GM04504 (cell line): ENCODE measurements at places on chromosomes 16 and 17.

GRCh38 chr16:85396879-85397871 is 215.9 kb upstream of the GSE1 start:
- DNase-seq: no peak

- no peak for DNase-seq
These were observed 14.2 kb downstream of the CDRT4 start for GRCh38 chr17:15453246-15453645.

DNA sequence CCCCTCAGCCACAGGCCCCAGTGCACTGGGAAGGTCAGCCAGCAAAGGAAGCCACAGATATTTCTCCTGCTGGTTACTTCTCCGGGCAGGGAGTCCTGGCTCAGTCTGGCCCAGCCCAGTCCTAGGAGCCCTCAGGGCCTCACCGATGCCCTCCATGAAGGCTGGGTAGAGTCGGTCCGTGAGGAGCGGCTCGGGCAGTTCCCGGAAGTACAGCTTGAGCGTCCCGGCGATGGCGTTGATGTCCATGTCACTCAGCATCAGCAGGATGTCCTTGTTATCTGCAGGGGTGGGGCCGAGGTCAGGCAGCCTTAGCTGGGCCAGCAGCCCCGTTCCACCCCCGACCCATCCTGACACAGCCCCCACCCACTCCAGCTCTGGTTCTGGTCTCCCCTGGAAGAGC is 13.7 kb downstream of the TIMM22 start:
- no peak for DNase-seq

DNA sequence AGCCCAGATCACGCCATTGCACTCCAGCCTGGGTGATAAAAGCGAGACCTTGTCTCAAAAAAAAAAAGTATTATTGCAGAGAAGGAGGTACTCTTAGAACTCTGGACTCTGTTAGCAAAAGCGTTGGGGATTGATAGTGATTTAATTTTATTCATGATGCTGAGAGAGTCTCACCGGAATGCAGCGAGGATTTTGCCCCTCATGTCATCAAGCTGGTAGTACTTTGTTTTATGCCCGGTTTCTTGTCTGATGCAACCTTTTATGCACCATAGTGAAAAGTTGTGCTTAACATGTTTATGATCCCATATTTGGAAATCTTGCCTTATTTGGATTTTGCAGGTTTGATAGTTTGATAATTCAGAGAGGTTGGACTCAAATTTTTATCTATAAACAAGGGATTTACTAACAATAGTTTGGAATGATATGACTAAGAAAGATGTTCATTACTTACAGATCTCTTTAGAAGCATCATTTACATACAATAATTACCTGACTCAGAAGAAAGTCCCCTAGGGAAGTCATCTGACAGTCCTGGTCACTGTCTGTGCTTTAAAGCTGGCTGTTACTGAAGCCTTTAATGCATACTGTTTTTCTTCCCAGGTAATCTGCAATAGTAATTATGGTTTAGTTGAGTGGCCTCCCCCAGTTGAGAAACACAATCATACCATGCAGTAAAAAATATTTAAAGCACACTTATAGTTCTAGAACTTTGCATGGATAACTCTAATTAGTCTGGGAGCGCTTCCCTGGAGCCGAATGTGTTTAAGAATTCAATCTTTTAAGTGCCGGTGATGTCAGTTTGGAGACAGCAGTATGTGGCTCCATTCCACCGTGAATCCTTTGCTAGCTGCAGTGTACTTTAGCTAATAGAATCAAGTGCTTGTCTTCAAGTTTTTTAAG is 120.9 kb downstream of the PRKCA start:
- DNase-seq: no peak

GRCh38 chr16:86029131-86029741 is 130.3 kb downstream of the IRF8 start:
- no peak for DNase-seq

- no peak for DNase-seq
These were observed 43.9 kb downstream of the AATF start for GRCh38 chr17:36992701-36993100.

GRCh38 chr16:56932721-56933619 is 1.0 kb downstream of the HERPUD1 start:
- DNase-seq: no peak

DNA sequence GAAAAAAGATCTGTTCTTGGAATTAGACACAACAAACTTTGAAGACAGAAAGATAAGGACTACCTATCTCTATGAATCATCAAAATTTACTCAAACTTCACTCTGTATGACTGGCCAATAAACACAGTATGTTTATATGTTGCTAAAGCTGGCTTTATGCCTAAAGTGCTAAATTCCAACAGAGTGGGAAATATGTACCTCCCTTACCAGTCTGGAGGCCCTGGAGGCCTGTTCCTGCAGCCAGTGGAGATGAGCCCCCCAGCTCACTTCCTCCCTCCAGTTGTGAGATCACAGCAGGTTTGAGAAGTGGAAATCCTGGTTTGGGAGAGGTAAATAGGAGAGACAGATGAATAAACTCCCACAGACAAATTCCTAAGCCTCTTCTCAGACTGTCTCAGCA is 9.0 kb downstream of the ZNF23 start:
- DNase-seq: no peak

DNA sequence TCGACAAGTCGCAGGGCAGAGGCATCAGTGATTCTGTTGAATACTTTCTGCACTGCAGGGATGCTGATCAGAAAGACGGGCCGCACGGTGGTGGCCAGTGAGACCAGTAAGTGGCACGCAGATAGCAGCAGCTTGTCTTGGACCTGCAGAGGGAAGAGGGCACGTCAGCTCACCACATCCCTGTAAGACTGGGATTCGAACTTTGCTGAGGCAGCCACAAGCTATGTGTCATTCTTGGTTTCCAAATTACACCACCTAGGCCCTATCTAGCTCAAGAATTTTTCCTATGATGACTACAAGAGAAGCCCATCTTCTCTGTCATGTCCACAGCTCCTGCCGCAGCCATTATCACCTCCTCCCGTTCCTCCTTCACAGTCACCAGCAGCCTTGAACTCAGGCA is 49.4 kb upstream of the GSG1L start:
- no peak for DNase-seq

- peak; percentile 99 for DNase-seq
These were observed 114.1 kb downstream of the PITPNC1 start for GRCh38 chr17:67491009-67491680.

- DNase-seq: no peak
These were observed 2.8 kb downstream of the RBFOX3 start for GRCh38 chr17:79607940-79608623.

DNA sequence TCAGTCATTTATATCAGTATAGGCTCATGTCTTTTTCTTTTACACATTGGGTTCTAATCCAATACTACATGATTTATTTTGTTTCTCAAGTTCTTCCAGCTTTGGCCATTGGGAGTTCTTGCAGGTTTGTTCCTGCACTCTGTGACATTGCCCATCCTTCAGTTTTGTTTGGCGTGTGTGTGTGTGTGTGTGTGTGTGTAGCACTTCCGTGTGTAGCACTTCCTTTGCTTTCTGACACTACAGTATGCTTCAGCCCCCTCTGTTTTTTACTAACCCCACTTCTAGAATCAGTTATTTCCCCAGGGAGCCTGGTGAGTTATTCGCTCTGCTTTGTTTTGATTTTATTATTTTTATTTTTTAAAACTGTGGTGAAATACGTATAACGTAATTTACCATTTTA is 75.6 kb upstream of the LGALS9 start:
- no peak for DNase-seq

DNA sequence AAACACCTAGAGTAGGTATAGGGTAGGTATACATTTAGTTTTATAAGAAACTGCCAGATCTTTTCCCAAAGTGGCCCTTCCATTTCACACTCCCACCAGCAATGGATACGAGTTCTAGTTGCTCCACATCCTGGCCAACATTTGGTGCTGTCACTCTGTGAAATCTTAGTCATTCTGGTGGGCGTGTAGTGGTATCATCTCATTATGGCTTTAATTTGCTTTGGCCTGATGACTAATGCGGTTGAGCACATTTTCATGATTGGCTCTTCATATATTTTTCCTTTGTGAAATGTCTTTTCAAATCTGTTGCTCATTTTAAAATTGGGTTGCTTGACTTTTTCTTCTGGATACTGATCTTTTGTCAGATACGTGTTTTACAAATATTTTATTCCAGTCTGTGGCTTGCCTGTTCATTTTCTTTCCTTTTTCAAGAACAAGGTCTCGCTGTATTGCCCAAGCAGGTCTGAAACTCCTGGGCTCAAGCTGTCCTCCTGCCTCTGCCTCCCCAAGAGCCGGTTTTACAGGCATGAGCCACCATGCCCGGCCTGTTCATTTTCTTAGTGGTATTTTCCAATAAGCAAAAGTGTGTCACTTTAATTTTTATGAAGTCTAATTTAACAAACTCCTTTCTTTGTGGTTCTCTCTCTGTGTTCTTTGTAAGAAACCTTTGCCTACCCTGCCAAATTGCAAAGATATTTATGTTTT is 192.4 kb downstream of the SEC14L1 start:
- DNase-seq: peak; percentile 93

- DNase-seq: no peak
These were observed 33.1 kb upstream of the HERPUD1 start for GRCh38 chr16:56898847-56899246.

DNA sequence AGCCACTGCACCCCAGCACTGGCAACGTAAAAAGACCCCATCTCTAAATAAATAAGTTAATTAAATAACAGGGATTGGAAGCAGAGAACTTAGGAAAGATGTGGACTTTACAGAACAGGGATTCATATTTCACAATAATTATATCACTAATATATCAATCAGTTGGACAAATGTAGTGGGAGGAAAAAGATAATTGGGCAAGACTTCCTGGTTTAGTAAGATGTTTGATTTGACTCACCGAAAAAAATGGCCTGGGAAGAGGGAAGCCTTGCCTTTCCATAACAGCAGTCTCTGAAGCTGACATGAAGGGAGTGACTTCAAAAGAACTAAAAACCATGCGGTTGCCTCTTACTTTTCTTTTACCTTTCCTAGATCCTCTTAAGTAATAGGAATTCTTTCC is 15.2 kb upstream of the C17orf78 start:
- DNase-seq: no peak

- DNase-seq: no peak
These were observed 24.7 kb downstream of the NSMCE1 start for GRCh38 chr16:27243725-27244362.
